ENCODE measurements at places on chromosomes 3 and 15.

DNA sequence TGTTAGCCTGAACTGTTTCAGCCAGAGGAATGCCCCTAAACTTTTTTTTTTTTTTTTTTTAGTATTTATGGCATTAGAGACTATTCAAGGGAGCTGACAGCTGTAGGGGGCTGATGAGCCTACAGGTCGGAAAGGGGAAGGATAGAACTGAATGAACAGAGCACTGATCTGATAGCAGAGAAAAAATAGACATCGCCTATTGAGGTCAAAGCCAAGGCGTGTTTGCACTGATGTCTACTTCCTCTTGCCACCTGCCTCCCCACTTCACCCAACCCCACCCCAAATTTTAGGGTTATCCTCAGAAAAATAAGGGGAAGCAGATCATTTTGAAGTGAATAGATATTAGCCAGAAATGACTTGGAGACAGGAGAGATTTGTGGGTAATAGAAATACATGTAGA is 3.0 kb upstream of the ZMAT3 start:
- peak; percentile 61 for DNase-seq

DNA sequence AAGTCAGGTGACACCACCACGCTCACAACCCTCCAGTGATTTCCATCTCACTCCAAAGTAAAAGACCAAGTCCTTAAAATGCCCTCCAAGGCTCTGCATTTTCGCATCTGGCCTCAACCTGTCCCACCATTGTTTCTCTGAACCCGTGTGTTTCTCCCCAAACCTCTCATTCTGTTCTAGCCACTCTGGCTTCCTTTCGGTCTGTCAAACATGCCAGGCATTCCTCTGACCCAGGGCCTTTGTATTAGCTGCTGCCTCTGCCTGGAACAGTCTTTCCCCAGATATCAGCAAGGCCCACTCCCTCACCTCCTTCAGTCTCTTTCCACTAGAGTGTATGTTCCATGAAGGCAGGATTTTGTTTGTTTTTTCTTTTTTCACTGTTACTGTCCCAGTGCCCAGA is 16.0 kb downstream of the MAP2K5 start:
- no peak for DNase-seq

DNA sequence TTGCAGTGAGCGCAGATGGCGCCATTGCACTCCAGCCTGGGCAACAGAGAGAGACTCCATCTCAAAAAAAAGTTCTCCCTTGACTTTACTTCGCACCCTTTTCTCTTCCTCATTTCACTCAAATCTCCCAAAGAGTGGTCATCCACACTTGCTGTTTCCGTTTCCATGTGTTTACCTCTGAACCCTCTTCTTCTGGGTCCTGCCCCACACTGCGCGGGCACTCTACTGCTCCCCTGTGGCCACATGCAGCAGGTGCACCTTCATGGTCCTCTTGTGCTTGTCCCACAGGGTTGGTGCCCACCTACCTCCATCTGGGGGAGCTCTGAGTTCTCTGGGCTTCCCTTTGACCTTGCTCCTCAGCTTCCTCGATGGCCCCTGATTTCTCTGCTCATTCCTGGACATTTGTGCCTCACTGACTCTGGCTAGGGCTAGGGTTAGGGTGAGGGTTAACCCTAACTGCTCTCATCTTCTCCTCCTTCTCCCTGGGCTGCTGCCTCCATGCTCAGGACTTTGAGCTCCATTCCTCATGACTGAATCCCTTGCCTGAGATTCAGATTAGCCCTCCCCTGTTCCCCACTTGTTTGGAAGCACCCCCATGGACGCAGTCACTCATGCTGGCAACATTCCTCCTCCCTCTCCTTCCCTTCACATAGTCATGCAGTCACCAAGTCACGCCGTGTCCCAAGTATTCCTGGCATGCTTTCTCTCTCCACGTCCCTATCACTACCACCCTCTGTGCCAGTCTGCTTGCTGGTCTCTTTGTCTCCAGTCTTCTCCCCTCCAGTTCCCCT is 26.6 kb upstream of the KY start:
- no peak for DNase-seq

DNA sequence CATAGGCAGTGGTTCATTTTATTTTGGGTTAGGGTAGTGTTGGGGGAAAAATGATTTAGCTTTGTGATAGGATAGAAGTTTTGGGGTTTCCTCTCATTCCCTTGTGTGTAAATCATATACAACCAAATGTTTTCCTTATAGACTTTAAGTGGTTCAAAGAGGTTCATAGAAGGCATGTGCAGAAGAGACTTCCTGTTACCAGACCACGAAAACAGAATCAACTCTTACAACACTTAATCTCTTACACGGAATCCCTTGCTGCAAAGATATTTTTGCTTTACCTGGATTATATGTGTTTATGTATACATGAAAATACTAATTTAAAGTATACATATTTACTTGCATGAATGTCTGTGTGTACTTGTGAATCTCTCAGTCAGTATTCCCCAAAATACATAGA is 2.9 kb downstream of the TMOD2 start:
- DNase-seq: no peak

- DNase-seq: peak; percentile 3
These were observed 61.3 kb downstream of the TMCO5A start for GRCh38 chr15:37995461-37996347.

DNA sequence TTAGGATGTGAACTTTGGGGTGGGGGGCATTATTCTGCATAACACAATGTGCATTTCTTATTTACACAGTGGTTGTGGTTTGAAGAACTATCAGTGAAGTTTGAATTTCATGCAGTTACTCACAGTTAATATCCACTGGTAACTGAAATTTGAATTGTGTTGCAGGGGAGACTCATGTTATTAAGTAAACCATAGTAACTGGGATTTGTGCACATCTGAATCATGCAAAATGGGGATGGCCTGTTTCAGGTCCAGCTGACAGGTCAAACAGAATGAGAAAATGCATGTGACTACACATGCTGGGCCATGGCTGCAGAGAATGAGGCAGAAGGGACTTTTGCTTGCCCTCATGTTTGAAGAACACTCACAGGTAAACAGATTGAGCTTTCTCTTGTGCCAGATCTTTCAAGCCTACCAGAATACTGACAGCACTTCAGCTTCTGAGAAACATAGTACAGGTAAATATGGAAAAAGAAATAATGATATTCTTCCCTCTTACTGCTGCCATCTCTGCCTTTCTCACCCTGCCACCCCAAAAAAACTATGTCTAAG is 115.0 kb downstream of the POLQ start:
- no peak for DNase-seq

DNA sequence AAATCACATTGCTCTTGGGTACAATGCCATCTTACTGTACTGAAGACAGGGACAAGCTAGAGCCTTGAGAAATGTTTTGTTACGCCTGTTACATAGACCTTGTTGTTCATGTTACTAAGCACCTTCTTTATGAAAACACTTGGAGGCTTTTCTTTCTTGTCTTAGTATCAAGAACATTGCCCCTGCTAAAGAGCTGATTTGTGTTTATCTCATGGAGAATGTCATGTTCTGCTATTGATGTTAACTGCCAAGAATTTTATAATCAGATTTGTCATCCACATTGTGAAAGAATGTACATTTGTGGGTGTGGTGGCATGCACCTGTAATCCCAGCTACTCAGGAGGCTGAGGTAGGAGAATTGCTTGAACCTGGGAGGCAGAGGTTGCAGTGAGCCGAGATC is 431.3 kb upstream of the MDFIC2 start:
- DNase-seq: no peak

GRCh38 chr15:34719695-34720094 is 35.1 kb downstream of the GJD2 start:
- DNase-seq: no peak

DNA sequence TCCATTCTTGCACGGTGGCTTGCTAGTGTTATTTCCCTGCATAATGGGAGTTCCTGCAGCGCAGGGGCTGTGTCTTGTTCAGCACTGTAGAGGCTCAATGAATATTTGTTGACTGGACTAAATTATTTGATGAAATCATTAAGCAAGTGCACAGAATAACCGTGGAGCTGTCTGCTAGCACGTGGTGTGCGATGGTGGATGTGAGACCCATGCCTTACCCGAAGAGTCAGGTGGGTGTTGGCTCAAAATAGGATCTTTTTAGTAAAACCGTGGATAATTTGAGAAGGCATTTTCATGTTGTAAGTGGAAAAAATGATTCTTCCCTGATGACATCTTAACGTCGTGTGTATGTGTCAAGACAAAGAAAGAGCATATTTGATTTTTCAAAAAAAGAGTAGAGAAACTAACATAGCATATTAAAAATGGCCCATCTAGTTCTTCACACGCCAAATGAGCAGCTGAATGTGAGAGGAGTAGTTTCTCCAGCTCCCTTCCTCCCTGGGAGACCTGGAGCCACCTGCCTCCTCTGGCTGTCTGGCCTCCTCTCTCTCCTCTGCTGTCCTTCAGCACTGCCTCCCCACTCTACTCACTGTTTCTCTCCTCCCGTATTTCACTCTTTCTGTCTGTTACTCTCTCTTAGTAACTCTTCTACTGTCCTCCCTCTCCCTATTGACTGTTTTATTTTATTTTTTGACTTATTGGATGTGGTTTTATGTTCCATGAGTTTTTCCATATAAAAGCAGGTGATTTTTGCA is 6.3 kb downstream of the FAM81A start:
- no peak for DNase-seq

GRCh38 chr3:170079536-170080165 is 41.9 kb downstream of the GPR160 start:
- DNase-seq: no peak

DNA sequence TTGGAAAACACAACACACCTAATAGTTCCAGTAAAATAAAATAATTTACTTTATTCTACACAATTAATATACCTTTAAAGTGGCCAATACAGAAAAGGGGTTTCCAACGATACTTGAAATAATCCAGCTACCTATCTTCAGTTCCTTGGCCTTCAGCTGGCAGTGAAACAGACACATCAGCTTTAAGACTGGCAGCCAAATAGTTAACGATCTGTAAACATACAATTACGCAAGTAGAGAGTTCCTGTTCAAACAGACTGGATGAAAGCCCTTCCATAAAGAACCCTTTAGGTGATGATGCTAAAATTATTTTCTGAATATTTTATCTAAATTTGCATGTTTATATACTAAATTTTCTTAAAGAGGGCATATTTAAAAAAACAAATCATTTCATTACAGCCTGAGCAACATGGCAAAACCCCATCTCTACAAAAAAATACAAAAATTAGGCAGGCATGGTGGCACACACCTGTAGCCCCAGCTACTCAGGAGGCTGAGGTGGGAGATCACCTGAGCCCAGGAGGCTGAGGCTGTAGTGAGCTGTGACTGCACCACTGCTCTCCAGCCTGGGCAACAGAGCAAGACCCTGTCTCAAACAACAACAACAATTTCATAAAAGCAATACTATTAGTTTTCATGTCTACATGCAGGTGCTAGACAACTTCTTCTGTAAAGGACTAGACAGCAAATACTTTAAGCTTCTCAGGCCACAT is 12.9 kb downstream of the DYNC1LI1 start:
- no peak for DNase-seq

DNA sequence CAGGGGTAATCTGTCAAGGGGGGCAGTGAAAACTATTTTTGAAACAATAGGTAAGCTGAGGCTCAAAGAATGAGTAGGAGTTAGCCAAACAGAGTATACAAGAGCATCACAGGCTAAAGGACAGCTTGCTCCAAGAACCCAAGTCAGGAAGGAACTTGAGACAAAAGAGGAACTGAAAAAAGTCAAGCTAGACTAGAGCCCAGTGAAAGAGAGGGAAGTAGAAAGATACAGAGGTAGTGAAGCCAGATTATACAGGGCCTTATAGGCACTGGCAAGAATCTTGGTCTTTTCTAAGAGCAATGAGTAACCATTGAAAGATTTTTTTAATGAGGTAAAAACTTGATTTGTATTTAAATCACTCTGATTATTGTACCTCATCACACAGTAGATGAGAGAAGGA is 69.9 kb downstream of the FILIP1L start:
- DNase-seq: peak; percentile 53

DNA sequence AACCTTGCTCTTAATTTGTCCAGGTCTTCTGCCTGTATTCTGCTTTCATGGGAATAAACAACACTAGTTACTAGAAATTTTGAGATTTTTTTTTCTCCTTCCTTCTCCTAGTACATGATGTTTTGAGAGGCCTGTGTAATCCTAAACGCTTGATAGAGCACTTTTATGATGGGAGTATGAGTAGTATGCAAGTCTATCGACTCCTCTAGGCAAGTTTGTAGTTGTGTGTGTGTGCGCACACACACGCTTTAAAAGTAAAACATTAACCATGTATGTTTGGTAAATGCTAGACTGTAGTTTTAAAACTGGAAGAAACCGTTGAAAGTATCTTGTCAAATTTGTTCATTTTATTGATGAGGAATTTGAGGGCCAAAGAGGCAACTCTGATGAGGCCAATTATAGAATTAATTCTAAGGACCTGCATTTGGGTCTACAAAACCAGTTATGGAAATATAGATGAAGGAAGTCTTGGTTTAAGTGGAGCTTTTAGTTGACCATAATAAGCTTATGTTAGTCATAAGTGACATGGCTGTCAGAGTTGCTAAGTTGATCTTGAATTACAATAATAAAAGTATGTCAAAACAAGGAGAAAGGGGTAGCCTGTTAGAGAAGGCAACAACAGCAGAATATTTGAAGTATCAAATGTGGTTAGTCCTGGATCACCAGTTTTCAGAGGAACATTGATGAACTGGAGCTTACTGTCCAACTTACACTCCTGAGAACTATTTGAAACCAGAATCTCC is 47.1 kb downstream of the AKAP13 start:
- DNase-seq: no peak

GRCh38 chr3:101133652-101134051 is 140.4 kb upstream of the ABI3BP start:
- no peak for DNase-seq

DNA sequence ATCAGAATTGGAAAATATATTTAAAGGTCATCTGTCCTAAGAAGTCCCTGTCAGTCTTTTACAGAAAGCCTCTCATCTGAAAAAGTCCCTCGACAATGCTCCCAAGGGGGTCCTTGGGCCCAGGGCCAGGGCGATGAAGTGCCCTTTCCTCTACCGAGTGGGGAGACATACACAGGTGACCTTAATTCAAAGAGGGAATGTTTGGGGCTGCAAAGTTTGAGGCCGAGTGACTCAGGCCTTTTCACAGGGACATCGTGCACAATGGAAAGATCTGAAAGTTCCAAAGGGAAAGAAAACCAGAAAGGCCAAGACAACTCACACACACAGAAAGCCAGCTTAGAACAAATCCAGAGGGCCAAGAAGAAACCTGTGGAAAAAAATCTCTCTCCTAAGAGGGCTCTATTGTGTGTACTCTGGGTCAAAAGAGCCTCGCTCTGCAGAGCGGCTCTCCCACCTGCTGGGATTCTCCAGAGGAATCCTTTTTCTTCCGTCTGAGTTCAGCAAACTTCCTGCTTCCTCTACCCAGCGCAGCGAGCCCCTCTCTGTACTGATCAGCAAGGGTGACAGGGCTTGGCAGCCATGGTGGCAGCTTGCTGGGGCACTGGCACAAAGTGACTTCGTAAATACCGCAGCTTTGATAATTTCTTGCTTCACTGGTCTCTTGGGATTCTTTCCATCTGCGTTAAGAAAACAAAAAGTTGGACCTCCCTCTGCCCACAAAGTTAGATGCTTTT is 259.1 kb downstream of the OPA1 start:
- DNase-seq: no peak

- no peak for DNase-seq
These were observed 516.2 kb downstream of the GRM7 start for GRCh38 chr3:7377103-7377502.

- no peak for DNase-seq
These were observed 1.5 kb downstream of the ZNF639 start for GRCh38 chr3:179324270-179324754.

GRCh38 chr3:159528251-159528895 is 460.3 kb upstream of the IL12A start:
- no peak for DNase-seq
